Esophagus mucosa (tissue), 1 donor: ENCODE measurements at places on chromosomes 12 and 14.

- ATAC-seq = no peak
Measured at GRCh38 chr12:92389466-92389865, 243.8 kb upstream of the BTG1 start.

DNA sequence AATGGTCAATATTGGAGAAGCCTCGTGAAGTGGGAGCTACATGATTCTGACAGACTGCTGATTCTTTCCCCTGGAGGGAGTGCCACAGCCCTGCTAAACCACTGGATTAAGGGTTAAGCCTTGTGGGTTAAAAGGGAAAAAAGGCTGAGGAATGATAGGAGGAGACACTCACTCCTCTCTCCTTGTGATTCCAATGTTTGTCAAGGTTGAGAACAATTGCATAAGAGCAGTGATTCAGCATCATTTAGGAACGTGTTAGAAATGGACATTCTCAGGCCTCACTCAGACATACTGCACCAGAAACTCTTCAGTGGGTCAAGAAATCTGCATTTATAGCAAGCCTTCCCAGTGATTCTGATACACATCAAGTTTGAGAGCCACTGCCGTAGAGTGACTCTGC, 87.8 kb upstream of the GZMB start:
- ATAC-seq = peak; percentile 68

DNA sequence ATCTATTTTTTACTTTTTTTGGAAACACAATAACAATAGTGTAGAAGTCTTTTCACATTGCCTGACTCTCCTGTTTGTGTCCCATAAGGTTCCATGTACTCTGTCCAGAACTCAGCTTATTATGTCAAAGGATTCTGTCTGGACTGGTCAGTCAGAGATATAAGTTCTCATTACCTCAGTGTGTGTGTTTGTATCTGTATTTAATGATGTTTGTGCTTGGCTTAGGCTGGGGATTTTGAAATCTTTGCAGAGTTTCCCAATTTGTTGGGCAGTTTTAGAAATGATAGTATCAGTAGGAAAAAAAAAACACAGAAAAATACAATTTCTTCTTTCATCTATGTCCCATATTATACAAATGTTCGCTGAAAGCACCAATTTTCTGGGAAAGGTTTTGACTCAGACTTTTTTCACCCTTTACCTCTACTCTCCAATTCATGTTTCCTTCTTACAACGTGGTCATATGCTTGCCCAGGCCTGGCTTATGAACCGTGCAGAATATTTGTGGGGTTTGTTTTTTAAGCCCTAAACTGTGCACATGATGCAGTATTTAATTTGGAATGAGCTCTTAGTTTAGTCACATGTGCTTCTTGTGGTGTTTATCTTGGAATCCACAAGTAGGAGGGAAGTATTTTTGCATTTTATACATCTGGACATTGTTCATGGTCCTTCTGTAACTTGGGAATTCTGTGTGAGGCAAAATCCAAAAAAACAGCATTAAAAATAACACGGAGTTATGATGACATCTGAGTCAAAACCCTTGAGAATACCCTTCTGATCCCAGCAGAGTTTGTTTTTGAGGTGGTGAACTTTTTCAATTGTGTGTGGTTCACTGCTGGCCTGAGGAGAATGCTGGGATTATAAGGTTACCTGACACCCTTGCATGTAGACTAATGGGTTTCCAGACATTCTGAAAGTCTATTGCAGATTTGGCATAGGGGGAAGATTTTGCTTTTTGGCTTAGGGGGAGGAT, 121.2 kb downstream of the RAD51B start:
- peak; percentile 56 for ATAC-seq

DNA sequence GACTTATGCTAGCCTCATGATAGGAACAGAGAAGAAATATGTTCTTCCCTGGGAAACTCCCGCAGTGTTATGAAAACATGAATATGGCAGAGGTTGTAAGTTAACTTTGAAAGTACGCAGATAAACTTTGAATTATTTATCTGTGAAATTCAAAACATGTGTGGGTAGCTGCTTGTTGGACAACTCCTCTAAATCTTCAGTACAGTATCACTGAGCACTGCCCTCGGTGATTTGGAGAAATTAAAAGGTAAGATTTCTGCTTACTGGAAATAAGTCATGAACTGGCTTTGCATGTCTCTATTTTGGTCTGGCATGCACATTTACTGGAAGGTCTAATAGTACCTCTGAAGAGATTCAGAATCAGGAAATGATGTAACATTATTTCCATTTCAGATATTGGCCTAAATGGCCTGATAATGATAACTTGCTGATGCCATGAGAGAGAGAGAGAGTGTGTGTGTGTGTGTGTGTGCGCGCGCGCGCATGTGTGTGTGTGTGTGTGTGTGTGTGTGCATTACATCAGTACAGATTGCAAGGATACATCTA, 1441.9 kb upstream of the FLRT2 start:
- no peak for ATAC-seq

DNA sequence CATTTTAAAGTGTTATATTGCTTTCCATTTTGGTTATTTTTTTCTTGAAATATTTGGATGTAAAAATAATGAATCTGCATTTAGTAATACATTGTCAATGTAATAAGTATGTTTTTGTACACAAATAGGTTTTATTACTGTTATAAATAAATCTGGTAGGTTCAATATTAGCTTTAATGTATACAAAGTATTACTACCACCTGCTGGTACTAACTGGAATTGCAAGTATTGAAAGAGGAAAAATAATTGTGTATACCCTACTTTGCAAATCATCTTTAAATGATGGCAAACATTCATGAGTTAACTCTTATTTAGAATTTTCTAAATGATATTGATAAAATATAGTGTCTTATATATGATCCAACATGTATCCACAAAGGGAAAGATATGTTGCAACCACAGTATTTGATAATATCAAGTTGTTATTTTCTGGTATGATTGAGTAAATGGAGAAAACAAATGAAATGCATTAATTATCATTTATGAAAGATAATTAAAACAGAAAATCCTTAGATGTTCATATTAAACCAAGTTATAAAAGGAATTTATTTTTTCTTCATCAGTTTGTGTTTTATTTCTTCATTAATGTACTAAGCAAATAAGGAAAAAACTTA, 3.2 kb downstream of the OR4K2 start:
- no peak for ATAC-seq

GRCh38 chr12:58313091-58313855, 371.9 kb downstream of the ATP23 start:
- no peak for ATAC-seq

DNA sequence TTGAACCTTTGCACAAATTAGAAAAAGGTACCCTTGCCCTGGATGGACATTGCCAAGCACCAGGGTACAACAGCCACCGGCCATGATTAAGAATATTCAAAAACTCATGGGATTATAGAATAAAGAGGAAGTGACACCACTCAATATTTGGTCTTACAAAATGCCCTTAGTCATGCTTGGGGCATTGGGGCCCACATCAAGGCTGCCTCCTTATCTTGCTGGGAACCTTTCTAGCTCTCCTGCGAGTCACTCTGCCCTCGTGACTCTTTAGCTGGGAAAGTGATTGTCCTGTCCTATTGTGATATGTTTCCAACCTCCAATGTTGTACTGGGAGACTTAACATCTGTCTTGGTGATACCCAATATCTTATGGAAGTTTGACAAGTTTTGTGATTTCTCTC, 57.8 kb downstream of the GTF2A1 start:
- no peak for ATAC-seq
